Kidney (tissue), 22 donors: ENCODE measurements at places on chromosomes 16 and 17. TPM values are rescaled to one million over a fixed set of nuclear protein-coding genes. Genes with fewer than 3 reads are reported as not detected.

DNA sequence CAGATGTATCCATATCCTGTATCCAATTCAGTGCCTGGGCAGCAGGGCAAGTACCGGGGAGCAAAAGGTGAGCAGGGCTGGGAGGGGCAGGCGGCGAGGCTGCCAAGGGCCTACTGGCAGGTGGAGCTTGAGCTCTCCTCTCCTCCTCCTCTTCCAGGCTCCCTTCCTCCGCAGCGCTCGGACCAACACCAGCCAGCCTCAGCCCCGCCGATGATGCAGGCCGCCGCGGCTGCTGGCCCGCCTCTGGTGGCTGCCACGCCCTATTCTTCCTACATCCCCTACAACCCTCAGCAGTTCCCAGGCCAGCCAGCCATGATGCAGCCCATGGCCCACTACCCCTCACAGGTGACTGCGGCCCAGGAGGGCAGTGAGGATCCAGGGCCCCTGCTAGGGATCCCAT is 11.6 kb downstream of the ATXN2L start:
- DNase-seq = no peak

The HAP1 gene
- 1.3 TPM for total RNA-seq

DNA sequence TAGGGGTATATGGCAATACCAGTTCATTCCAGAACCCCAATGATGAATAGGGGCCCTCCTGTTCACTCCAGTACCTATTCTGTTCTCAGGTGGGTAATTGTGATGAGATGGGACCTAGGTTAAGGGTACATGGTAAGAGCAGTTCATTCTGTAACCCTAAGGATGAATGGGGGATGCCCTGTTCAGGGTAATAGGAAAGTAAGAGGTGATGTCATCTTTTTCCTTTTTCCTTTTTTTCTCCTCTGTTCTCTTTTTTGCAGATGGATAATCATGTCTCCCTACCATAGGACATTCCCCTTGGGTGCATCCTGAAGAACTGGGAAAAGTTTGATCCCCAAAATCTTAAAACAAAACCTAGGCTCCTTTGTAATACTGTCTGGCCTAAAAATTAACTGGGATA is 25.0 kb upstream of the SLC6A2 start:
- no peak for DNase-seq

The OTOP3 gene
- total RNA-seq = not detected

The GCGR gene
- 9.3 TPM for total RNA-seq

The DOC2B gene
- 21.6 TPM for total RNA-seq

GRCh38 chr17:11979795-11980194 is 17.5 kb downstream of the ZNF18 start:
- DNase-seq = no peak

DNA sequence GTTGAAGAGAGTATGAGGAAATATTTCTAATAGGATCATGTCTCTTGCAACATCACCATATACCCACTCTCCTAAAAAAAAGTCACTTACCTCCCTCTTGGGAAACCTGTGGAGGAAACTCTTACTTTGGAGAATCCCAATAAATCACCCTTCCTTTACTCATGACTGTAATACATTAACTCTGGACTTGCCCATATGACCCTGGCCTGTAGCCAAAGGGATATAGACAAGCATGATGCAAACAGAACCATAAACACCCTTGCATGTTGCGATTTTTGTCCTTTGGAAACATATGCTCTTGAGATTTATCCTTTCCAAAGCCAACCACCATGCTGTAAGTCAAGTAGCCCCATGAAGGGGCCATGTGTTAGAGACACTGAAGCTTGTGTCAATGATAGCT is 19.5 kb downstream of the CDH11 start:
- no peak for DNase-seq

DNA sequence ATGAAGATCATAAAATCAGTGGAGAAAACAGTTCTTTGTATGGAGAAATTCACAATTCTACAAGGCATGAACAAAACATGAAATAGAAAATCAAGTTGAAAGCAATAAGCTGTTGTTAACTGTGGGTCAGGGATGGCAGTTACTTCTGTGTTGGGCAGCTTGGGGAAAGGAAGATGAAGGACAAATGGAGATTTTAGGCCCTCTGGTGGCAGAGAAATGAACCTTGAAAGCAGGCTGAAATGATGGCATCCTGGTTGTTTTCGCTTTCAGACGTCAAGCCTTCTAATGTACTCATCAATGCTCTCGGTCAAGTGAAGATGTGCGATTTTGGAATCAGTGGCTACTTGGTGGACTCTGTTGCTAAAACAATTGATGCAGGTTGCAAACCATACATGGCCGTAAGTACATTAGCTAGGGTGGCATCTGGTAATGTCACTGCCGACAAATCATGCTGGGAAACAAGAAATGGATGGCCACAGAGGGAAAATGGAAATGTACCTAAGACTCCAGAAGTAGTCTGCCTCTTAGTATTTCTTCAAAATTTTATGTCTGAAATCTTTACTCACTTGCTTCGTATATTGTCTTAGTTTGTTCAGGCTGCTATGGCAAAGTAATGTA is 108.9 kb downstream of the MAP2K6 start:
- no peak for DNase-seq

DNA sequence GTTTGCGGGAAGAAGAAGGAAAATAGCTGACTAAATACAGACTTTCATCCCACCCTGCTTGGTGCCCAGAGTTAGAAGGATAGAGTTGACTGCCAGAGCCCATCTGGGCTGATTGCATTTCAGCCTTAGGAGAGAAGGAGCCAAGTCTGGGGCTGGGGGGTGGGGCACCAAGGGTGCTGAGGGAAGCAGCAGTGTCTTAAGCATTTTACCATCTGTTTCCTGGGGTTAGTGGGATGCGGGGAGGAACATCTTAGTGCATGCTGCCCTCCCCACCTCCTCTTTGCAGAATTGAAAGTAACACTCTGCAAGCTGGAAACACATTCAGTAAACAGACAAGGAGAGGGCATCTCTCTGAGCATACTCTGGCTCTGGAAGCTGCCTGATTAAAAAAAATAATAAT is 1.5 kb upstream of the ARL5C start:
- no peak for DNase-seq

DNA sequence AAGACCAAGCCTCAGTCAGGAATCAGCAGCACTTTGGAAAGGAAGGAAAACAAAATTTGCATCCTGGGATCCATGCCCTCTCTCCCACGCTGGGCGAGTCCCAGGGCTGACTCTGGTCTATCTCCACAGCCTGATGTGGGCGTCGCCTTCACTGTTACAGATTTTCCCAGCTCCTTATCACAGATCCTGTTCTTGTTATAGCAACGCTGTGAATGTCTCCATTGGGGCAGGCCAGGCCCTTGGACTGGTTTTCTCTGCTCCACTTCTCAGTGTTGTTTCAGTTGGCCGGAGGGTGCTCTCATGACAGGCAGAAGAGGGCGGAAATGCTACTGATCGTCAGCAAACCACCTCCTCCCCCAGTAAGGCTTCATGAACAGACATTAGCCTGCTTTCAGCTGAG is 127.9 kb upstream of the CDH11 start:
- peak; percentile 41 for DNase-seq

GRCh38 chr17:60602871-60603270 is 2.9 kb downstream of the PPM1D start:
- DNase-seq = no peak

DNA sequence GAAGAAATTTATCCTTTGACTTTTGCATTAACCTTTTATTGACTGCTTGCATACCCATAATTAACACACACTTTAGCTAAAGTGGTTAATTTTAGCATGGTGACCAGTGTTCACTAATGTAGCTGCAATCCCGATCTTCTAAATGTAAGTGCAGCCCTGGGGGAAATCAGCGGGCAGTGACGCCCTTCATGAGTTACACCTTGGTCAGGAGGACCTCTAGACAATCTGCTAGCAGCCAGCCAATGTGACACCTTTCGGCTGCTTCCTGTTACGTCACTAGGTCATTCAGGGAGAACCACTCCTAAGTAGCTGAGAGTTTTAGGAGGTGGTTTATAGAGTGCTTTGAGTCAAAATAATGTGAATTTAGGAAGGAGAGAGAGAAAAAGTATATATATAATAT is 180.5 kb downstream of the IRX3 start:
- no peak for DNase-seq

- DNase-seq = peak; percentile 86
Observed at GRCh38 chr17:45132572-45133463, 503 bp upstream of the PLCD3 start.

DNA sequence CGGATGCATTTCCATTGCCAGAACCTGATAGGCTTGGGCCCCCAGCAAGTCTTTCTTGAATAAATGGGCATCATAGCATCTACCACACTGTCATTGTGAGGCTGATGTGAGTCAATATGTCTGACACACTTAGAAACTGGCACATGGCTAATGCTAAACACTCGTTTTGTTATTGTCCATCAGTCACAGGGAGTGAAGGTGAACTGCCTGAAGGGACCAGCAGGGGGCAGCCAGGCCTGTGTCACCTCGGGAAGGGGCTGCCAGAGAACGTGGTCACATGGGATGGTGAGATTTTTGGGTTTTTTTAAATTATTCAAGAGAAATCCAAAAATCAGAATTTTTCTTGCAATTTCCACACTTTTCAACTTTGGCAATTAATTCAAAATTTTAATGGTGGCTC is 831 bp upstream of the RCVRN start:
- DNase-seq = peak; percentile 24

GRCh38 chr17:7987112-7987893 is 15.1 kb upstream of the GUCY2D start:
- no peak for DNase-seq

The SSTR5 gene
- total RNA-seq = 6.7 TPM

- DNase-seq = no peak
Observed at GRCh38 chr16:85004587-85005205, 6.6 kb downstream of the ZDHHC7 start.

The NDUFB10 gene
- total RNA-seq = 123 TPM

DNA sequence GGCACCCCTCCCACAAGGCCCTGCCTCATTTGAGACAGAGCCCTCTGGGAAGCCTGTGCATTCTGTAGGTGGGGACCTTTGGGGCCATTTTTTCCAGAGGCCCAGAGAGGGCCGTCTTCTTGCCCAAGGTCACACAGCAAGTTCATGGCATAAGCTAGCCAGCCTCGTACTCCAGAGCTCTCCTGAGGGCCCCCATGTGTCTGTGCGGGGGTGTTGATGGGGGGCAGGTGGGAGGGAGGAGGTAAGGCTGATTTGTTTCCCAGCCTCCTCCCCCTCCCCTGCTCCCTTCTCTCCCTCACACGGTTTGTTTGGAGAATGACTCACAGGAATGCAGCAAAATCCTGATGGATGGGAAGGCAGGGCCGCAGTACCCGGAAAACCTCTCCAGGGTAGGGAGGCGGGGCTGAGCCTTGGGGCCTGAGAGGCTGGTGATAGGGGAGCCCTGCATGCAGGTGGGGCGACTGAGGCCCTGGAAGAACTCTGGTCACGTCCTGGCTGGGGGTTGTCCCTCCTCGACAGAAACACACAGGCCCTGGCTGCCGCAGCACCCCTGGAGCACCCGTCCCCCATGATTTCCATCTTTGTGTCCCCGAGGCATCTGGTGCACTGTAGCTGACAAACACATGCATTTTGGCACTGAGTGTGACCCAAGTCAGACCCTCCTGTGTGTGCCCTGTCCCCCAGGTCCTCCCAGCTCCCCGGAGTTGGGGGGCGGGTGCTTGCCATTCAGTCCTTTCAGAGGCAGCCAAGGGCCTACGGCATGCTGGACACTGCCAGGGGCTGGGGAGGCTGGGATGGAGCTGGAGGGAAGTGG is 29.7 kb downstream of the RAI1 start:
- peak; percentile 91 for DNase-seq

DNA sequence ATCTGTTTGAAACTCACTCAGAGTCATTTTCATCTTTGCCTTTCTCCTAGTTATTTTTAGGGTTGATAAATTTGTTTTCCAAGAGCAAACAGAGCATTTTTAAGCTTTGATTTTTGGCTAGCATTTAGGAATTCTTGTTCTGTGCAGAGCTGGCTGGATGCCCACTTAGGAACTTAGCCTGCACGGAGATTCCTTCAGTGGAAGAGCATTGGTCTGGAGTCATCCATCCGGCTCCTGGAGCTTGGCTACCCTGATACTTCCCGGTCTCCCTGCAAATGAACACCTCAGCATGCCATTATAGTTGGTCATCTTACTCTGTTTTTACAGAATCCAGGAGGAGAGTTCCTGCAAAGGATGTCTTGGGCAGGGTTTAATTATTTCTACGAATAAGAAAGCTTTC is 57.1 kb downstream of the SPECC1 start:
- no peak for DNase-seq

DNA sequence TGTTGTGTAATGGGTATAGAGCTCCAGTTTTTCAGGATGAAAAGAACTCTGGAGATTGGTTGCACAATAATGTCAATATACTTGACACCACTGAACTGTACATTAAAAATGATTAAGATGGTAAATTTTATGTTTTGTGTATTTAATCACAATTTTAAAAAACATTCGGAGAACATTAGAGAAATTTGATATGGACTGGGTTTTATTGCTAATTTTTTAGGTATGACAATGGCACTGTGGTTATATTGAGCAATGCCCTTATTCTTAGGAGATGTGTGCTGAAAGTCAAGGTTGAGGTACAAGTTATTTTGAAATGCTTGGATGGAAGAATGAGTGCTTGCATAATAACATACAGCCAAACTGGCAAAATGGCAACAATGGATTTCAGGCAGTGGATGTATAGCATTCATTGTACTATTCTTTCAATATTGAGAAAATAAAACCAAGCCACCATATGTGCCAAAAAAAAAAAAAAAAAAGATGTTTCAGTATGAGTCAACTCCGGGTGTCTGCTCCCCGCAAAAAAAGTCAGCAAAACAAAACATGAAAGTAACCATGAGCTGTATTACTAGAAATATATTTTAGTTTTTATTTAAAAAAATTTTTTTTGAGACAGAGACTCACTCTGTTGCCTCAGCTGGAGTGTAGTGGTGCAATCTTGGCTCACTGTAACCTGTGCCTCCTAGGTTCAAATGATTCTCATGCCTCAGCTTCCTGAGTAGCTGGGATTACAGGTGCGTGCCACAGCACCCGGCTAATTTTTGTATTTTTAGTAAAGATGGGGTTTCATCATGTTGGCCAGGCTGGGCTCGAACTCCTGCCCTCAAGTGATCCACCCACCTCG is 19.8 kb downstream of the HOXB1 start:
- no peak for DNase-seq

DNA sequence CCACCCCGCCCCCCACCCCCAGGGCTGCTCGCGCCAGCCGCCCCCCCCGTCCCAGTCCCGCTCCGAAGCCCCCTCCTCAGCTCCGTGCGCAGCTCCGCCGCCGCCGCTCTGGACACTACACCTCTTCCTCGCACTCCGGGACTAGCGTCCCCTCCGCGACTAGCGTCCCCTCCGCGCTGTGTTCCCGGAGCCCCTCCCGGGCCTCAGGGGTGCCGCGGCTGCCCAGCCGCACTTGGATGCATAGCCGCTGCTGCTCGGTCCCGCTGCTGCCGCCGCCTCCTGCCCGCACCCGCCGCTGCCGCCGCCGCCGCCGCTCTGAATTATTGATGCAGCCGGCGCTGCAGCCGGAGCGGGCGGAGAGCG is at the start of gene CBLN1:
Gene CBLN1, minus strand, starts transcription at position 359 of the 363 bp plus-strand sequence. CDS start 373 bp downstream, outside the sequence.
- no peak for DNase-seq

DNA sequence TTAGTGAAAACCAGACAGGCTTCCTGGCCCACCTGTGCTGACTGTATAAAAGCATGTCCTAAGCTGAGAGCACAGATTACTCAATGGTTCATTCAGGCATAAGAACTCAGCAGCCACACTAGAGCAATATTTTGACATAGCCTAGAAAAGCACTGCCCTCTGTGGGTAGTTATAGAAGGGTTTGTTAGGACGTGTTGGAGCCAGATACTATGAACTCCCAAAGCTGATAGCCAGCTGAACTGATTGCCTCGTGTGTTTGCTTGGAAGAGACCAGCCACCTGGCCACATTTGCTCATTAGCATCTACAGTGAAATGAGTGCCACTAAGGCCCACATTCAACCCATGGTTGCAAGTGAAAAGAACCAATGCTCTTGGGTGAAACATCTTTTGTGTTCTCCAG is 30.8 kb upstream of the ABCA5 start:
- DNase-seq = no peak

- peak; percentile 81 for DNase-seq
Observed at GRCh38 chr17:57955183-57955931, at the start of gene CUEDC1. TSS of gene CUEDC1 (minus strand) at chr17:57955412. CDS start at chr17:57885564, 69,848 bp downstream.
